Brain microvascular endothelial cell (primary cell): ENCODE measurements at places on chromosomes 1 and 21.

DNA sequence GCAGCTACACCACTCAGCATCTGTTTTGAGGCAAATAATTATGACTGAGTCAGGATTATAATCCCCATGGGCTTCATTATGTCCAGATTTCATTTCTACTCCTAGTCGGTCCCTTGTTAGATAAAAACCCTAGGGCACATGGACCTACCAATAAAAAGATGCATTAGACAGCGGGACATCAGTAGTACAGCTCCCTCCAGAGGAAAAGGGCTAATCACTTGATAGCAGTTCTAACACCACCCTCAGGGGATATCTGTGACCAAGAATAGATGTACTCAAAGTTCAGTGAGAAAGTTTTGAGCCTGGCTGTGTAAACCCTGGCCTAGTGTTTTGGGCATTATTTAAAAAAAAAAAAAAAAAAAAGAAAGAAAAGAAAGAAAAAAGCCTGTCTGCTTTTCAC, 10.0 kb downstream of the GJA8 start:
- DNase-seq: no peak

DNA sequence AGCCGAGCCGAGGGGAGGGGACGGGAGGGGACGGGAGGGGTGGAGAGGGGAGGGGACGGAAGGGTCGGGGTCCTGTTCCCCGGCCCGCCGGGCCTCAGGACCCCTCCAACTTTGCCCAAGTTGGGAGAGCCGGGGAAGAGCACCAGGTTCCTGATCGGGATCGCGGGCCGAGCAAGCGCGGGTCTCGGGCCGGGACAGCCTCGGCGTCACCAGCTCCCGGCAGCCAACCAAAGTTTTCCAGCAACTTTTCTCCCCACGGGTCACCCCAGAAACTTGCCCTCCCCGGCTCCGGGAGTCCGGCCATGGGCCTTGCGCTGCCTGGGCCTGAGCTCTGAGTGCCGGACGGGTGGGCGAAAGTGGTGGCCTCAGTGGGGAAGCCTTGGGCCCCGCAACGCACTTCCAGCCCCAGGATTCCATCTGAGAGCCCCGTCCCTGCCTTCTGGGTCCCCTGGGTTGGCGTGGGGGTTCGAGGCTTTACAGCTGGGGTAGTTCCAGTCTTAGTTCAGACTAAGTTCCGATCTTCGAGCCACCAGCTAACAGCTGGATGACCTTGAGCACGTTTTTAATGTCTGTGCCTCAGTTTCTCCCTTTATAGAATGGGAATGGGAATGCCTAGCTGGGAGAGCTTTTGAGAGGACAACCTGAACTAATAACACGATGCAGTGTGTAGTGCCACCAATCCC, 458 bp downstream of the ZC3H12A start:
- no peak for DNase-seq

DNA sequence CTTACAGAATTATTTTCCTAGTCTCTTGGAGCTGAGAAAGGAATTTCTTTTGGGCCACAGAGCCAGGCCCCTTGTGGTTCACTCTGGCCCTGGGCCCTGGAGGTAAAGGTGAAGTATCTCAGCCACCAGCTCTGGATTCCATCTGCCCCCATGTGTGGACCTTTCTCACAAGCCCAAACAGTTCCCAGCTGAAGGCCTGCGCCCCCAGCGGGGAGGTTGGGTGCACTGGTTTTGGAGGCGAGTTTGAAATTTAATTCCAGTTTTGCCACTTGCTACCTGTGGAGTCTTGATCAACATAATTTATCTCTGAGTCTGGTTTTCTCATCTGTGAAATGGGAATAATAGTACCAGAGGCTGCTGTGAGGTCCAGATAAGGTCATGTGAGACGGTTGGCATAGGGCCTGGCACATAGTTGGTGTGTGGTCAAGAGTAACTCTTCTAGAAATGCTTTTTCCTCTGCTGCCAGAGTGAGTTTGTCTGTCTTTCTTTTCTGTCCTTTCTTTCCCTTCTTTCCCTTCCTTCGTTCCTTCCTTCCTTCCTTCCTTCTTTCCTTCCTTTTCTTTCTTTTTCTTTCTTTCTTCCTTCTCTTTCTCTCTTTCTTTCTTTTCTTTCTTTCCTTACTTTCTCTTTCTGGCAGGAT, 6.1 kb downstream of the AGTRAP start:
- DNase-seq: no peak

DNA sequence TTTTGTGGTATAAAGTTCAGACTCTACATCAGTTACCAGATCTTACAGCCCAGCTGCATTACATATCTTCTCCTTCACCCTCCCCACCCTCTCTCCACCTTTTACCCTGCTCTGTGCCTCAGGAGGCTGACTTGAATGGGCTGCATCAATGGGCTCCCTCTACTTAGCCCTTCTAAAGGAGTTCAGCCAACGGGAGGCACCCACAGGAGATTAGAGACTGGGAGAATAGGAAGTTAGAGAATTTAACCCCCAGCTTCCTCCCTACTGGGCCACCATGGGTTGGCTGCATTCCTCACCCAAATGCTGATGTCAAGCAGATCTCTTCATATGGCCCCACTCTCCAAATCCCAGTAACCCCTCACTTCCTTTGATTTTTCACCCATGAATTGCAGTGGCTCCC, 17.1 kb upstream of the DUSP23 start:
- DNase-seq: no peak

DNA sequence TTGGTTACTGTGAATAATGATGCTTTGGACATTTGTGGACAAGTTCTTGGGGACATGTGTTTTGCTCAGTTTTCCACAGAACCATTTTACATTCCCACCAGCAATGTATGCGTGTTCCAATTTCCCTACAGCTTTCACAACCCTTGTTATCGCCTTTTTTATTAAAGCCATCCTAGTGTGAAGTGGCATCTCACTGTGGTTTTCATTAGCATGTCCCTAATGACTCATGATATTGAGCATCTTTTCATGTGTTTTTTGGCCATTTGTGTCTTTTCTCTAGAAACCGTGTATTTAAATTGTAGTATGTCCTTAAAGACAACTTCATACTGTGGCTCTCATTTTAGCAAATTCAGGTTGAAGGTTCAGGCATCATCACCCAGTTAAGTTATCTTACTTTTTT, 132.1 kb downstream of the TGFBR3 start:
- no peak for DNase-seq

GRCh38 chr21:42302076-42302650, 13.0 kb downstream of the TFF3 start:
- no peak for DNase-seq
